Astrocyte of the cerebellum (primary cell): ENCODE measurements at places on chromosomes 7 and 10.

DNA sequence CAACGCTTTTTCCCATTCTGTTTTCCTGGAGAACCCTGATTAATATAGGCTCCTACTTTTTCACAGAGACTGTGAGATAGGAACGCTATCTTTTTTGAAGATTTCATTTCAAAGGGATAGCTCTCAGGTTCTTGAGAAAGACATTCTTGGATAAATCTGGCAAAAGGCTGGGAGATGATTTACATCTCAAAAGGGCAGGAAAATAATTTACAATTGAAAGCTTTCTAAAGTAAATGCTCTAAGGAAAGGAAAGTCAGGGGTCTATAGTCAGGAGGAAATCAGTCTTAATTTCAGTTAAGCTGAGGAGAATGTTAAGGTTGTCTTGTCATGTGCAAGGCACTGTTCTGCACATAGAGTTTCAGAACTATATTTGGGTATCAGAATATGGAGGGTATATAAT lies 278.8 kb downstream of the KIF20B start:
- DNase-seq, result no peak

- peak; percentile 74 for DNase-seq
Observed at GRCh38 chr7:31744294-31744874, 57.4 kb downstream of the PPP1R17 start.

- peak; percentile 59 for DNase-seq
Observed at GRCh38 chr7:30028216-30028748, at the start of gene PLEKHA8. PLEKHA8 (plus strand) TSS chr7:30028412; CDS start chr7:30028763, 351 bp downstream.

DNA sequence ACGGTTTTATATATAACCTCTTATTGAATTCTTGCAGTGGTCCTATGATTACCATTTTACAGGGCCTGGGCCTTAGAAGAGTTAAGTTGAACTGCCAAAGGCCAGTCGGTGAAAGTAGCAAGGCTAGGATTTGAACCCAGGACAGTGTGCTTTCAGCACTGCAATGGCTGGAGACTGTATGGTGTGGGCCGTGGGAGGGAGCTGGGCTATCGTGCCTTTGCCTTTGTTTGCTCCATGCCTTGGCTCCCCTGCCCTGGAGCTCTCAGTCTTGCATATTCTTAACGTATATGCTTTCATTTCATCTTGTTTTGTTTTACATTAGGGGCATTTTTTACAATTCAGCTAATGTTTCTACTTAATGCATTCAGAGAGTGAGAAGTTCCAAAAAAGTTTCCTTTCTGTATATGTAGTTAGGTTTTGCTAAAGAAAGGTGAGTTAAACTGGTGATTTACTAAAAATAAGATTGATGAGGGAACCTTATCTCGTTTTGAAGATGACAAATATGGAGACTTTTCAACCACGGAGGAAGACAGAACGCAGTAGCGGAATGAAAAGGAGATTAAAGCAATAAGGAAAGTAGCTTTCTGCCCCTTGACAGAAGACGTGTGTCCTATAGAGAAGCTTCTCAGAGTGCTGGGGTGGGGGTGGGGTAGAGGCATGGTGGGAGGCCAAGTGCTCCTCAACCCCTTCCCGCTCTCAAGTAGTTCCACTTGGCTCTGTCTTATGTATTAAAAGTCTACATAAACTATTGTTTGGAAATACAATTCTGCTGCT lies 82.5 kb downstream of the RTKN2 start:
- DNase-seq, result no peak

GRCh38 chr10:79377557-79378382 lies 30.5 kb downstream of the PPIF start:
- DNase-seq, result no peak

DNA sequence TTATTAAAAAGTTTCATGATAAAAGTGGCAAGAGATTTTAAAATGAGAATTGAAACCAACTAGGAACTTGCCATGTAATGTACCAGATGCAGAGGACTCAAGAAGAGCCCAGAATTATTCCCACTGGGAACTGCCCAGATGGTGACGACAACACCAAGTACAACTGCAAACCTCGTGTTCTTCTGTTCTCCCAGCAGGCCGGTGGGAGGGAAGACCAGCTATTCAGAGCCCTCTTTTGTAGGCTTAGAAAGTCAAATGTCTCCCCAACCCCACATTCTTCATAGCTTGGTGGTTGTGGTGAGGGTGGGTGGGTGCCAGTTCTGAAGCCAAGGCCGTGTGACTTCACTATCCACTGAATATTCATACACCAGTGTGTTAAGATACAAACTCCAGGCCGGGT lies 54.3 kb upstream of the ITGB1 start:
- no peak for DNase-seq
